ENCODE measurements at places on chromosomes 5 and 9. TPM values are rescaled to one million over a fixed set of nuclear protein-coding genes. Genes with fewer than 3 reads are reported as not detected.
A peak's percentile ranks its signal among the peaks of the same experiment; 100 is the strongest.

GRCh38 chr9:88258024-88258423 is 119.7 kb upstream of the SPATA31C2 start:
- H3K36me3 ChIP-seq = no peaks in the 10 kb centered on the region
- no peak for DNase-seq
- H3K27me3 ChIP-seq = no peaks in the 10 kb centered on the region

DNA sequence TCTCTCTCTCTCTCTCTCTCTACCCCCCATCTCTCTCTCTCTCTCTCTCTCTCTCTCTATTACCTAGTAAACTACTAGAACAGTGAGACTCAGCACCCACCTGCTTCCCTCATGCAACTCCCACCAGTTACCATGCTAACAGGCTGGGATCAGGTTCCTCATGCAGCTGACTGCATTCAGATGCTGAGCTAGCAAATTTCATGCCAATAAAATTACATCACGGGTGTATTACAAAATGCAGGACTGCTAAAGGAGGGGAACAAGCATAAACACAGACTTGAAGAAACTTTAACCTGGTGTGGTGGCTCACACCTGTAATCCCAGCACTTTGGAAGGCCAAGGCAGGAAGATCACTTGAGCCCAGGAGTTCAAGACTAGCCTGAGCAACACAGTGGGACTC is 76.0 kb downstream of the CEMIP2 start:
- DNase-seq = no peak
- H3K4me3 ChIP-seq = no peak overlapping the region
- no peaks in the 10 kb centered on the region for H3K4me1 ChIP-seq
- H3K36me3 ChIP-seq = no peaks in the 10 kb centered on the region
- H3K27ac ChIP-seq = no peak overlapping the region

- H3K27me3 ChIP-seq = no peaks in the 10 kb centered on the region
- peaks cover 20% of the 10 kb centered on the region for H3K4me1 ChIP-seq
- H3K36me3 ChIP-seq = no peaks in the 10 kb centered on the region
- no peak overlapping the region for H3K4me3 ChIP-seq
- H3K27ac ChIP-seq = peak overlapping the region; percentile 69
- peak; percentile 73 for DNase-seq
Observed at GRCh38 chr9:137411645-137412380, 11.1 kb downstream of the EXD3 start.

GRCh38 chr5:148708854-148709253 is 54.5 kb upstream of the HTR4 start:
- H3K27me3 ChIP-seq = no peaks in the 10 kb centered on the region
- H3K4me1 ChIP-seq = no peaks in the 10 kb centered on the region
- no peaks in the 10 kb centered on the region for H3K36me3 ChIP-seq
- no peak overlapping the region for H3K27ac ChIP-seq

DNA sequence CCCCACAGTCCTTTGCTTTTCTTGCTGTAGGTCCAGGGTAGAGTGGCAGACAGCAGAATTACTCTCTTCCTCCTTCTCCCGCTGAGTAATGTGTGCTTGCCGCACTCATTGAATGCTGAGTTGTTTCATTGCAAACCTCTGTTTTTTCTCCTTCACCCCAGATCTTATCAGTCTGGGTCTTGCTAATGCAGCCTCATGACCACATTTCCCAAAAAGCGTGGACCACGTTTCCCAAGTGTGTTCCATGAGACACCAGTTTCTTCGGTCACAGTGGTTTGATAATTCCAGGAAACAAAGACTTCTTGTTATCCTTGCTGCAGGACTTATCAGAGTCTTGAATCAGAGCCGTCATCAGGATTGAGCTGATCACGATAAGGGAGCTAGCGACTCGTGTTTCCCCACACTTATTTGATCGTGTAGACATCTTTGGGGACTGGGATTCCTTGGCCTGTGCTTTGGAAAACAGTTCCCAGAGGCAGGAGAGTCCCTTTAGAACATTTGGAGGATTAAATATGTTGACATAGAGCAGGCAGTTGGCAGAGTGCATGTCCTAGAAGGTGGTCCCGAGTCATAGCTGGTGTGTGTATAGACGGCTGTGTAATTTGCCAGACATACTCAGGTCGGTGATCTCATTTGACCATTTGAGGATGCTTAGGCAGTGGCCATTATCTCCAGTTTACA is 4.4 kb downstream of the LRRC8A start:
- H3K4me1 ChIP-seq = peaks cover 16% of the 10 kb centered on the region
- no peak overlapping the region for H3K4me3 ChIP-seq
- no peaks in the 10 kb centered on the region for H3K36me3 ChIP-seq
- H3K27ac ChIP-seq = peak overlapping the region; percentile 7

GRCh38 chr5:159782197-159782994 is 133.9 kb upstream of the ADRA1B start:
- no peaks in the 10 kb centered on the region for H3K27me3 ChIP-seq
- H3K4me1 ChIP-seq = no peaks in the 10 kb centered on the region
- H3K27ac ChIP-seq = no peak overlapping the region
- no peaks in the 10 kb centered on the region for H3K36me3 ChIP-seq
- no peak for DNase-seq
- no peak overlapping the region for H3K4me3 ChIP-seq

- H3K27me3 ChIP-seq = no peaks in the 10 kb centered on the region
- no peak overlapping the region for H3K27ac ChIP-seq
- H3K4me1 ChIP-seq = no peaks in the 10 kb centered on the region
- no peak overlapping the region for H3K4me3 ChIP-seq
- no peak for DNase-seq
- H3K36me3 ChIP-seq = peaks cover 4% of the 10 kb centered on the region
Observed at GRCh38 chr9:21833090-21833801, 30.8 kb downstream of the MTAP start.

DNA sequence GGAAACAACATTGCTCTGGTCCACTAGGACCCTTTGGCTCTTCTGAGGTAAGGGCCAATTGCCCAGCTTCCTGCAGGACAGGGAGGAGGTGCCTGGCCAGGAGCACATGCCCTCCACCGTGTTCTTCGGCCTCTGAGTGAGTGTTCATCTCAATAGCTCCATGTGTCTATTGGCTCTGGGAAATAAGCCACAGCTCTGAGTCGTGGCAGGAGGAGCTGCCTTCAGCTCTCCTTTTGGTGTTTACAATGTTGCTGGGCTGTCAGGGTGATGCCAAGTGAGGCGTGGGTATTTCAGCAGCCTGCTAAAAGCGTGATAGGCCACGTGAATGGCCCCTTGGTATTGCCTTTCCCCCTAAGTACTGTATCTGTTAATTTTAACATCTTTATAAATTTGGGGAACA is 26.6 kb downstream of the GADD45G start:
- H3K36me3 ChIP-seq = no peaks in the 10 kb centered on the region
- no peaks in the 10 kb centered on the region for H3K4me1 ChIP-seq
- no peak overlapping the region for H3K27ac ChIP-seq

GRCh38 chr9:129712634-129713401 is 40.0 kb downstream of the PTGES start:
- peak overlapping the region; percentile 39 for H3K27ac ChIP-seq

- H3K27ac ChIP-seq = no peak overlapping the region
- DNase-seq = no peak
- H3K4me1 ChIP-seq = no peaks in the 10 kb centered on the region
Observed at GRCh38 chr5:60883229-60883628, 39.2 kb upstream of the ELOVL7 start.

- H3K4me1 ChIP-seq = no peaks in the 10 kb centered on the region
- no peaks in the 10 kb centered on the region for H3K36me3 ChIP-seq
- no peak overlapping the region for H3K27ac ChIP-seq
- H3K4me3 ChIP-seq = no peak overlapping the region
- no peak for DNase-seq
- H3K27me3 ChIP-seq = no peaks in the 10 kb centered on the region
Observed at GRCh38 chr5:57007344-57007743, 55.4 kb upstream of the MIER3 start.

GRCh38 chr5:33769196-33769595 is 122.6 kb downstream of the ADAMTS12 start:
- H3K27ac ChIP-seq = no peak overlapping the region
- no peaks in the 10 kb centered on the region for H3K27me3 ChIP-seq
- H3K36me3 ChIP-seq = no peaks in the 10 kb centered on the region
- H3K4me1 ChIP-seq = no peaks in the 10 kb centered on the region

DNA sequence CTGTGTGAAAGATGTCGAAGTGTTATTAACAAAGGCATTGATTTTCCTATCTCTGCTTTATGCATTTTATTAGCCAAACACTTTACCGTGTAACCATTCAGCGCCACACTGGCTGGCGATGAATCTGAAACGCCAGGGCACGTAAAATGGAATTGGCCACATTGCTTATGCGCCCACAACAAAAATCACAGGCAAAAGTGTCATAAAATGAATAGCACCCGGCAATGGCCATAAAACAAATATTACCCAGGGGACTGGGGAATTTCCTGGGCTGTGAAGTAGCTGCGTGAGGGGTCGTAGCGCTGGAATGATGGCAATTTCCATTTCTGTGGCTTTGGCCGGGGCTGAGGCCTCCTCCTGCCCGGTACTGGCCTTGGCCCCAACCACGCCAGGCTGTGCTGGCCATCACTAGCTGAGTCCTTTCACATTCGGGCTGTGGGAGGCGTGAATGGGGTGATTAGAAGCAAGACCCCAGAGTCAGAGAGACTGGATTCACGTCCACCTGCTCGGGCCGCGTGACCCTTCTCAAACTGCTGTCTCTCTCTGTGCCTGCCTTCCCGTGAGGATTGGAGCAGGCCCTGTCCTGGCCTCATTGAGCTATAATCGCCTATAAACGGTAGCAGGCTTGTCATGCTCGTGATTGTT is 254.5 kb downstream of the PBX3 start:
- H3K27ac ChIP-seq = no peak overlapping the region
- no peak overlapping the region for H3K4me3 ChIP-seq
- no peak for DNase-seq
- no peaks in the 10 kb centered on the region for H3K36me3 ChIP-seq
- H3K4me1 ChIP-seq = no peaks in the 10 kb centered on the region

GRCh38 chr9:78892182-78892581 is 595.3 kb downstream of the PSAT1 start:
- no peaks in the 10 kb centered on the region for H3K36me3 ChIP-seq
- no peak overlapping the region for H3K27ac ChIP-seq
- no peak for DNase-seq
- no peaks in the 10 kb centered on the region for H3K4me1 ChIP-seq

GRCh38 chr5:154303133-154303532 is 112.6 kb downstream of the GALNT10 start:
- H3K4me3 ChIP-seq = no peak overlapping the region
- H3K4me1 ChIP-seq = peaks cover 12% of the 10 kb centered on the region
- H3K27ac ChIP-seq = no peak overlapping the region
- H3K27me3 ChIP-seq = no peaks in the 10 kb centered on the region
- H3K36me3 ChIP-seq = peaks cover 7% of the 10 kb centered on the region

- no peak overlapping the region for H3K4me3 ChIP-seq
- no peaks in the 10 kb centered on the region for H3K27me3 ChIP-seq
- H3K36me3 ChIP-seq = no peaks in the 10 kb centered on the region
Observed at GRCh38 chr5:67636091-67636490, 439.5 kb upstream of the CD180 start.

Gene NTRK2
- 6.4 TPM for total RNA-seq

Gene TAF11L5
- total RNA-seq = not detected

Gene FAM151B
- total RNA-seq = 3.8 TPM

Gene INSYN2B
- not detected for total RNA-seq

Gene IL9
- total RNA-seq = not detected

Gene FOXD1
- total RNA-seq = not detected

Gene CCDC152
- 0.48 TPM for total RNA-seq

Gene GRIN3A
- not detected for total RNA-seq

Gene PHF24
- total RNA-seq = not detected

Gene KIF4B
- total RNA-seq = not detected

Gene SOHLH1
- total RNA-seq = not detected

Gene PLAC8L1
- total RNA-seq = not detected
